ENCODE measurements at places on chromosomes 5 and 9. TPM values are rescaled to one million over a fixed set of nuclear protein-coding genes. Genes with fewer than 3 reads are reported as not detected.

TESK1 gene
- 25.4 TPM for total RNA-seq

SPATA31A3 gene
- total RNA-seq = not detected

DNA sequence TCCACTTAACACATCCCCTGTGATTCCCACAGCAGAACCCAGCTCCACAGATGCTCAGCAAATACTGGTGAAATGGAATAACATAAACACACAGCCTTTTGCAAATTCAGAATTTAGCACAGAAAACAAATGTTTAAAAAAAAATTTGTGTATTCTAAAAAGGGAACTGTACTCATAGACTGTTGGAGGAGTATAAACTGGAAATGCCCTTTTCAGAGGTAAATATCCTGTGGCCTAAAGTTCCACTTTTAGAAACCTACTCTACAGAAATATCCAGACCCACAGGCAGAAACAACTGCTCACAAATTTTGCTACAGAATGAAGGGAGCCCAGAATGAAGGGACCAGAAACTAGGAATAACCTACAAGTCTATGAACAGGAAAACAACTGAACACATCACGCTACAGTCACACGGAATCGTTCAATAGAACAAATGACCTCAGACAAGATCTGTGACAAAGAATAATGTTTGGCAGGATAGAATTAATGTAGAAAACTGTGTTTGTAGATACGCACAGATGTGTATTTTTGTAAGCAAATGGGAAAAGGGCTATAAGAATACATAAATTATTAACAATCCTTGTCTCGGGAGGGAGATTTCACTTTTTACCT, 78.5 kb downstream of the SHB start:
- no peak for DNase-seq

- DNase-seq = no peak
These were observed 112.6 kb downstream of the SAXO1 start for GRCh38 chr9:18920141-18921084.

- no peak for DNase-seq
These were observed 73.2 kb upstream of the STXBP1 start for GRCh38 chr9:127538849-127539258.

QRFP gene
- not detected for total RNA-seq

DNA sequence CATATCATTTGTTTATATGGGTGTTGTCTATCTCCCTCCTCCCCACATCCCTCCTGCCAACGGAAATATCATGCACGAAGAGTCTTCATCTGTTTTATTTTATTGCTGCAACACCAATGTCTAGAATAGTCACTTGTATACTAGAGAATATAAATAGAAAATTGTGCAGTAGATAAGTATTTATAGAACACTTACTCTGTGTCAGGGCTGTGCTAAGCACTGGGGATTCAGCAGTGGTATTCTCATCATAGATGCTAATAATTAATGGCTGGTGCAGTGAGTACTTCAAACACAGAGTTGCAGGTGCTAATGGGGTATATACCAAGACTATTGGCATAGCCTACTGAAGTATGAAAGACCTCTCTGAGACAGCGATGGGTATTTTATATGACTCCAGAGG, 353.5 kb upstream of the CDH6 start:
- no peak for DNase-seq

GRCh38 chr5:33148076-33148513, 292.7 kb upstream of the TARS1 start:
- peak; percentile 19 for DNase-seq

- DNase-seq = no peak
These were observed 6.8 kb downstream of the PHF19 start for GRCh38 chr9:120870206-120870605.

DNA sequence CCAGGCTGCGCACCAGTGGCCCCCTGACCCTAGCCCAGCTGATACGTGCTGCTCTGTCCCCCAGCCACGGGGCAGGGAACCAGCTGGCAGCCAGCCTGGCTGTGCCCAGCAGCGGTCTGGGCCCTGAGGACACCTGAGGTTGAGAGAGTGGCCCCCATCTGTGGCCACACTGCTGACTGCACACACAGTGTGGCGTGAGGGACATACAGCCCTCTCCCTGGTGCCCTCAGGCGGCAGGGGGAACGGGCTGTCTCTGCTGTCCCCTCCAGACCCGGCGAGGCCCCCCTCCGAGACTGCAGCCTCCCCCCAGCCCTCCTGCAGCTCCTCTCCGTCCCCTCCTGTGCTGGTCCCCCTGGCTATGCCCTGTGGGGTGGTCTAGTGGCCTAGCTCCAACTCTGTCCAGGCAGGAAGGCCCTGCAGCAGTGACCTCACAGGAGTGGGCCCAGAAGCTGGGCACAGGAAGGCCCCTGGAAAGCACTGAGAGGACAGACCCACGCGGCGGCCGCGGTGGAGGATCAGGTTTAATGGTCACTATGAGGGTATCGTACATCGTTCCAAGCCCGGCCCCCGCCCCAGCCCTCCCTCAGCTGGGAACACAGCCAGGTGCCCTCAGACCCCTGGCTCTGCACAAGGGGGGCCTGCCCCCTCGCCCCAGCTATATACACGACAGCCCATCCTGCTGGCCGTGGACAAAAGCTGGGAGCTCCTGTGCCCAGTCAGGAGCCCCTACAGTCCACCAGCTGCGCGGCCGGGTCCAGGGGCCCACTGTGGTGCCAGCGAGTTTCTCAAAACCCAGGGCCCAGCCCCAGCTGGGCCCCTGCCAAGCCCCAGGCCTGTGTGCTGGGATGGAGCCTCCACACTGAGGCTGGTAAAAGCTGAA, 6.8 kb upstream of the ENTPD8 start:
- no peak for DNase-seq

GRCh38 chr9:82498541-82499317, 510.2 kb downstream of the SPATA31D1 start:
- DNase-seq = no peak

GMCL2 gene
- total RNA-seq = not detected

KIF12 gene
- not detected for total RNA-seq

NRARP gene
- total RNA-seq = 5.1 TPM

DNA sequence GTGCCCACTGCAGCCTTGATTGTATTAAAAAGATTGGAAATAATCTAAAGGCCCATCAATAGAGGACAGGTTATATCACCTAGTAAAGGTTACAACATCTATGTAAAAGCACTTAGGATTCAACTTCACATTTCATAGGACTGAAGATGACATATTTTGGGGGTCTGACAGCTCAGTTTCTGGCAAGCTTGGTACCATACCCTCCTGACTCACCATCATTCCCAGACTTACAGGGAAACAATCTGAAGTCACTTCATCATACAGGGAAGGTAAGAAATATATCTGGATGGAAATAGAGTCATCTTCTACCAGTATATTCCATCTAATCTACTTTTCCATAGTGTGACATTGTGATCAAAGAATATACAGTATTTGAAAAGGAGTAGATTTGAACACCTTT, 28.8 kb upstream of the DAB2 start:
- DNase-seq = no peak

SPINK6 gene
- not detected for total RNA-seq

DNA sequence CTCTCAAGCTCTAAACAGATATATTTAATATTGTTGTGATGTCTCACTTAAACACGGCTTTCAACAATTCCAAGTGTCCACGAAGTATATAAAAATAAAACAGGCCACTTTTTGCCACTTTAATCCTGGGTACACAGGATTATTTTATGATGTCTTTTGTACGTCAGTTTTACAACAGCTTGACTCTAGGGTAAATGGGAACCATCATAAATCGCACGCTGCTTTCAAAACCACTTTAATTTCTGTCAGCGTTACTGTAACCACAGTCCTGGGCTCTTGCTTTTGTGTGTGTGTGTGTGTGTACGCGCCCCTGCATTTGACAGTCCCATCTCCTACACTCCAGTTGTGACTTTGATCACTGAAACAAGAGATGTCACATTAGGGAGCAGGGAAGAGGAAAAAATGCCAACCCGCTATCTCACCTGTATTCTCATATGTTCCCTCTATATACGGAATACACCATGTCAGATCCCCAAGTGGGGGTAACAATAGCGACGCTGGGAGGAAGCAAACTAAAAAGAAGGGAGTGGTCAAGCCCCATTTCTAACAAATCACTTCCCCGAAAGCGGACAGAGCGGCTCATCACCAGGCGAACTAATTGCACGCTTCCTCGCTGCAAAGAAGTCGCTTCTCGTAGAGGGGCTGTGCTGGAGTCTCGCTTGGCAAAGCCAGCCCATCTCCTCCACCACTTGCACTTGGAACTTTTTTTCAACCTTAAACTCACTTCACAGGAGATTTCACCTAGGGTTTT, 1.2 kb downstream of the BNC2 start:
- DNase-seq = no peak

SMIM32 gene
- total RNA-seq = not detected

DNA sequence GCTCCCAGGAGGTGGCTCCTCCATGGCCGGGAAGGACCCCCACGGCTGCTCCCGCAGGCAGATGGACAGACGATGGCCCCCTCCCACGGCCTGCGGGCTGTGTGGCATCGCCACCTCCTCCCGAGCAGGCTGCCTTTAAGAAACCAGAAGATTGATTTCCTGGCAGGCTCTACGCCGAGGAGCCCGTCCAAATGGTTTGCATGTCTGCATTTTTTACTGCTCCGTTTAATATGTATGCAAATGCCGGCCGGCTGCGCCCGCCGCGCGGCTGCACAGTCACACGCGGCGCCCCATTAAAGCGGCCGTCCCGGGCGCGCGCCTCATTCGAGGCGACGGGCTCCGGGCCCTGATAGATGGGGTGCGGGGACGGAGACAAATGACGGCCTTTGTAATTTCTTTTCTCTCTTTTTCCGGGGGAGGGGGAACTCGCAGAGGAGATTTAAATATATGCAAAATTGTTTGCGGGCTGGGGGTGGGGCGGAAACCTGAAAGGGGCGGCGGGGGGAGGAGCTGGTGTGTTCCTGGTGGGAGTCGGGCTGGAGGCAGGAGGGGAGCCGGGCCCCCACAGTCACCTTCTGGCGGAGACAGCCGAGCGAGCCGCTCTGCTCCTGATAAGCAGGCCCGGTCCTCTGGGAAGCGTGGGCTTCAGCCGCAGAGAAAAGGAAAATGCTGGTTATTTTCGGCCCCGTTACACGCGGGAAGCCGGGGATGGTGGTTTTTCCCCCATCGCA, 158.7 kb upstream of the IER5L start:
- DNase-seq = no peak

- no peak for DNase-seq
These were observed 10.6 kb downstream of the PTBP3 start for GRCh38 chr9:112322701-112323377.

CARTPT gene
- not detected for total RNA-seq

DNA sequence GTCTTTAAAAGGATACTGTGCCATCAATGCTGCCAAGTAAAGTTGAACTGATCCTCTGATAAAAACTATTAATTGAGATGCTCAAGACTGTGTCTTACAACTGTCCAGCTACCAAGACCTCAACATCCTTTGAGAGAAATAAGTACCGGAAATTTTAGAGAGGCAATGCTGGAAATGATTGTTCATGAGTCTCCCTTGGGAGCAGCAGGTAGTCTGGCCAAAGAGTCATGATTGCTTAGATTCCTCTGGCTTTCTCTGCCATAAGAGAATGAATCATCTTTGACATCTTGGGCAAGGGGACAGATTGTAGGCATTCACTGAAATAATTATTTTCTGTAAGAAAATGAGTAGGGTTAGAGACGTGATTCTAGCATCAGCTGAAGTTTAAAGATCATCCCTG, 466.6 kb upstream of the DAB2 start:
- no peak for DNase-seq

RALGPS1 gene
- 18.9 TPM for total RNA-seq

- DNase-seq = no peak
These were observed 1.3 kb upstream of the REEP5 start for GRCh38 chr5:112923148-112923917.

- DNase-seq = peak; percentile 74
These were observed 35.6 kb downstream of the DAB2IP start for GRCh38 chr9:121686930-121687541.

PCDHA11 gene
- not detected for total RNA-seq

- DNase-seq = no peak
These were observed 411.2 kb upstream of the SLC30A5 start for GRCh38 chr5:68682400-68683160.

DNA sequence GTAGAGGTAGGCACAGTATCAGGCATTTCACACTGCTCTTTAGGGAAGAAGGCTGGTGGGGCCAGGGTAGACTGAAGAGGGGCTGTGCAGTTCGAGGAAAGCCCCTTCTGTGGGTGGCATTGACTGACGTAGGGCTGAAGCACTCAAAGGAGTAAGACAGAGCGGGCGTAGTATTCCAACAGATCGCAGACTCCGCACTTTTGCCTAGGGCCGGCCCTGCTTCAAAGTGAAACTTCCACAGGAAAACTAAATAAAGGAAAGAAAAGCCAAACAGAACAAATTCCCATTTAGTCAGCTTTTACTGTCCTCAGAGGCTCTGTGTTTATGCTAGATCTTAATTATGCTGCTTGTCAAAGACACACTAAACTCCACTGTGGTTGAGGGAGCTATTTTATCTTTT, 493.0 kb upstream of the WWC1 start:
- no peak for DNase-seq

- no peak for DNase-seq
These were observed 123.1 kb upstream of the PHYKPL start for GRCh38 chr5:178355671-178356070.

DNA sequence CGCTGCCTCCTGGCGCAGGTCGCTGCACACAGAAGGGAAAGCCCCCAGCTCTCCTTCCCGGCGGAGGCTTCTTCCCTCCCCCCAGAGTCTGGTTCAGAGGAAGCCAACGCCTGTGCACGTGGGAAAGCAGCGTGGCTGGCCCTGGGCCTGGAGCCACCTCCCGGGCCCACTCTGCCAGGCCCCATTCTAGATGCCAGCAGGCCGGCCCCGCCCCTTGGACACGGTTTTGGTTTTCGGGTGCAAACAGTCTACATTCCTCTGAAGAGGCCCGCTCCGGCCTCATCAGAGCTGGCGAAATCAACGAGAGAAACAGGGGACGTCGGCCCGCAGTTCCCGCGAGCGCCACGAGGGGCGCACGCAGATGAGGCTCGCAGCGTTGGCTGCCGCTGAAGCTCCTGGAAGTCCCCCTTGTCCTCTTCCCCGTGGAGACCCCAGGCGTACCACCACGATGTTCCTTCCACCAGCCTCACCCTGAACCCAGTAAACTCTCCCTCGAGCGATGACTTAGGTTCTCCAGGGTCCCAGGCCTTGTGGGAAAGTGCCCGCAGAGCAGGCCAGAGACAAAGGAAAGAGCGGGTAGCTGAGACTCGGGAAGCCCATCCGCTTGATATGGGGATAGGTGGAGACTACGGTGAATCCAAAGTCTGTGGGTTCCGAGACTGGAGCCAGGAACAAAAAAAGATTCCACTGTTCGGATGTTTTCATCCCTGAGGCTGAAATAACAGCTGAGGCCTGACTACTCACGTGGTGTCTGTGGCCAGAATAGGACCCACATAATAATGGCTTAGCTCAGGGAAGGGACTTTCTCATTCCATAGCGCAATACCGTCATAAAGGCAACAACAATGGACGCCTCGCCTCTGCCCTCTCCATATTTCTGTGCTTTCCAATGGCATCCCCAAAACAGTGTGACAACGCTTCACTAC, 64.2 kb downstream of the KLF4 start:
- DNase-seq = peak; percentile 82

ELOVL7 gene
- 0.19 TPM for total RNA-seq

DNA sequence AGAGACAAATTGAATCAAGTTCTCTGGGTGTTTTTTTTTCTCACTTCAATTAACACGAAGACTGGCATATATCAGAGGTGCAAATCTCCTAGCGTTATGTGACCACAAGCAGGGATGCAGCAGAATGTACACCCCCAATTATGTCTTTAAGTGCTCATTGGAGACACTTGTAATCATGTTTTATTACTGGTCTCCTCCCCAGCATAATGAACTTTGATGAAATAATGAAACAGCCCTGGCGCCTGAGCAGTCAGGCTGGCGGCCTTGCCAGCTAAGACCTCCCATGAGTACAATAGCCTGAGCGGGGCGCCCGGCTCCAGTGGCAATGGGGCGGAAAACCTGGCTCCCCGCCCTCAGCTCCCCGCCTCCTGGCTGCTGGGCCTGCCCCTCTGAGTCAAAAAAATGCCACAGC, 209.4 kb upstream of the MSX2 start:
- DNase-seq = no peak

Measured in left ventricle myocardium inferior (tissue), 1 donor.